ENCODE measurements at places on chromosomes 3 and 15.

- no peak for DNase-seq
Measured at GRCh38 chr3:12017516-12017915, 13.3 kb downstream of the SYN2 start.

- no peak for DNase-seq
Measured at GRCh38 chr15:57861815-57862586, 155.5 kb downstream of the POLR2M start.

DNA sequence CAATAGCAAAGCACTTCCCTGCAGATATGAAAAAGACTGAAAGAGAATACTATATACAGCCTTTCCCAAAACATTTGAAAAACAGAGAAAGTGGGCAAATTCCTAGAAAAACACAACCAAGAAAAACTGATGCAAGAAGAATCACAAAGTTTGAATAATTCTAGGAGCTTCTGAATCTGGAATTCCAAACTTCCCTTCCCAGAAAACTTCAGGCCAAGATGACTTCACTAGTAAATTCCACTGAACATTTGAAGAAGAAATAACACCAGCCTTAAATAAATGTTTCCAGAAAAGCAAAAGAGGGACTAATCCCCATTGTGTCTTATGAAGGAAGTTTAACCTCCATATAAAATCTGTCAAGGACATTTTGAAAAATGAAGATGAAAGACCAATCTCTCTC lies 15.8 kb upstream of the NSMCE3 start:
- no peak for DNase-seq

- DNase-seq, result no peak
Measured at GRCh38 chr15:92079047-92079446, 225.5 kb downstream of the SLCO3A1 start.

GRCh38 chr3:112672716-112673541 lies 32.0 kb upstream of the CCDC80 start:
- no peak for DNase-seq

GRCh38 chr15:80785811-80786354 lies 6.7 kb downstream of the CEMIP start:
- DNase-seq, result no peak

GRCh38 chr15:48355377-48355776 lies 24.1 kb downstream of the DUT start:
- DNase-seq, result peak; percentile 15

GRCh38 chr3:68467465-68467864 lies 464.9 kb downstream of the TAFA4 start:
- no peak for DNase-seq

GRCh38 chr3:55090291-55090690 lies 162.4 kb upstream of the LRTM1 start:
- DNase-seq, result no peak

DNA sequence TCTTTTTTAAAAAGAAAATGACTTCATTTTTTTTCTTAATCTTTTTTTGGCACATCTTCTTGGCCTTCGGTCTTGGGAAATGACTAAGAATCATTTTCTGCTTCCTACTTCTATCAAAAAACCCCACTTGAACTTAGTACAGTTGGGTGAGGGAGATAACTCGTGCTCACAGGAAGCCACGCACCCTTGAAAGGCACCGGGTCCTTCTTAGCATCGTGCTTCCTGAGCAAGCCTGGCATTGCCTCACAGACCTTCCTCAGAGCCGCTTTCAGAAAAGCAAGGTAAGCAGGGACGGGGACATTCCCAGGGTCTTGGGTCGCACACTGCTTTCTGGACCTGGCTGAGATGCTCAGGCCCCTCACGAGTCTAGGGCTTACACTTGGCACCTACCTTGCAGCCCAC lies at the start of gene CCR4:
Gene CCR4, plus strand, starts transcription at position 235 of the 402 bp plus-strand sequence. CDS start 1,779 bp downstream, outside the sequence.
- DNase-seq, result no peak

GRCh38 chr15:47908950-47909670 lies 191.8 kb downstream of the SEMA6D start:
- DNase-seq, result no peak

DNA sequence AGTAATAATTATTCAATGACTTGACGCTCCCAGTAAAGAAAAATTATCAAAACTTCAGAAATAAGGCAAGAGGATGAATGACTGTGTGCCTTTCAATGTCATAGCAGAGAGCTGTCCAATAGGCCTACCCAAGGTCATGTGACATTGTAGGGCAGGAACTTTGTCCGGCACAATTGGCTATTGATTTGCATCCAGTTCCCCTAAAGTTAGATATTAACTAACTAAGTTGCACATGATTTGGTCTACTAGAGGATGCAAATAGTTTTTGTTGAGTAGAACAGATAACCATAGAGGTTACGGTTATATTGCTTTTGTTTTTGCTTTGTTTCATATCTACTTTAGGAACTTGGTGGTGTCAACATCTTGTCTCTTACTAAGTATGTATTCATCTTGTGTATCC lies 127.9 kb upstream of the PFN2 start:
- DNase-seq, result no peak

DNA sequence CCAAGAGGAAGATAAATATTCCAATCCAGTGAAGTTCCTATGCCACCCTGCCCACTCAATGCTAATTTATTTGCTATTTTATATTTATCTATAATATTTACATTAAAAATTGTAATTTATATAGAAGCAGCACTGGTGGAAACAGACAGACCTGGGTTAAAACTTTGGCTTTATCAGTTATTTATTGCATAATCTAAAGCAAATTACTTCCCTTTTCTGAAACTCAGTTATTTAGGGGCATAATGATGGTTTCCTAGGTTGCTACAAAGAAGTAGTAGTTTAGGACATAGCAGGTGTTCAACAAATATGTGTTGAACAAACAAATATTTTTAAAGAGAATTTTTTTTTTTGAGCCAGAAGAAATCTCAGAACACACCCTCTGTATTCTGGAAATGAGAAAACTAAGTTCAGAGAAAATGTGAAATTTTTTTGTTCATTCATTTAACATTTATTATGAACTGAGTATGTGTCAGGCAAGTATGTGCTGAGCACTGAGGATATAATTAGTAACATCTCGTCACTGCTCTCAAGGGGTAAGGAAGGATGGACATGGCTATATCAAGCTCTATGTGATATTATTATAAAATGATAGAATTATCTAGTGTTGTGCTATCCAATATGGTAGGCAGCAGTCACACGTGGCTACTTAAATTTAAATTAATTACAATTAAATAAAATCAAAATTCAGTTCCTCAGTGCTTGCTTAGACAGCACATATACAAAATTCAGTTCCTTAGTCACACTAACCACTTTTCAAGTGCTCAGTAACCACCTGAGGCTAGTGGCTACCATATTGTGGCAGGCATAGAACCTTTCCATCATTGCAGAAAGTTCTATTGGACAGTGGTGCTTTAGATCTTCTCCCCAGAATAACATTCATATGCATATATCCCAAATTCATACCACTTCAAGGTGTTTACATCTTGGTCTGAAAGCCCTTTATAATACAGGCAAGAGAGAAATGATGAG lies 7.0 kb upstream of the UBE2Q2 start:
- DNase-seq, result no peak

GRCh38 chr3:66200147-66200546 lies 20.7 kb upstream of the SLC25A26 start:
- no peak for DNase-seq

DNA sequence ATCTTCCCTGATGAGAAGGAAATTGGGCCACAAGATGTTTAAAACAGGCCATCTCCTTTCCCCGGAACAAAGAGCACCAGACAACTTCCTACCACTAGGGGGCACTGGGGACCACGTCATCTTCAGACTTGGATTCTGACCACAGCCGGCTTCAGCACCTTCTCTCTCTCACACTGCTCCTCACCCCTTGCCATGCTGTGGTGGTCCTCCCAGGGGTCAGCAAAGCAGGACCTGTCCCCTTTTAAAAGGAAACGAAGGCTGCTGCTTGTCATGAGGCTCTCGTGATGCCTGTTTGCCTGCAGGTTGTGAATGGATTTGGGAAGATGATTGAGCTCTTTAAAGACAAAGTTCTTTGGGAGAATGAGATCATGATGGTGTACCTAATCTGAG lies 16.2 kb downstream of the RFT1 start:
- peak; percentile 68 for DNase-seq

GRCh38 chr15:67808821-67809220 lies 16.5 kb upstream of the SKOR1 start:
- DNase-seq, result no peak

GRCh38 chr3:58272891-58273290 lies 33.2 kb upstream of the RPP14 start:
- DNase-seq, result no peak

- no peak for DNase-seq
Measured at GRCh38 chr15:25879438-25879837, 16.3 kb upstream of the ATP10A start.

DNA sequence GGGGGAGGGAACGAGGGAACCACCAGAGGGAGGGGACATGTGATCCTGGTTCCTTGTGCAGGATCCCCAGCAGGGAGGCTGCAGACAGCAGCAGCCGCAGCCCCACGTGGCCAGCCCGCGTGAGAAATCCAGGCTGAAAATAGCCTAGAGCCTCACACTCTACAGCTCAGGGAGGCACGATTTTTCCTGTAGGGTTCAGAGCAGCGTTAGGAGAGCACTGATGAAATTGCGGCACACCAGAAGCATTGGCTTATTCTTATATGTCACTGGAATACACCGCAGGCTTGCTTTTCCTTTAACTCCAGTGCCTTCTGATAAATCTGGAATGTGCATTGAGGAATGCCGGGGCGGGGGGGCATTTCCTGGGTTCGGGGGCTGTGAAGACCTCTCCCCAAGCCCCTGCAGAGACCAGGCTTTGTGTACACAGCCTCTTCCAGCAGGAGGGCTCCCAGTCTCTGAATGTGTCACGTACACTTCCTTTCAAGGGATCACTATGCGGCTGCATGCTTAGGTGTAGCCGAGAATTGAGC lies 193.0 kb downstream of the ATP10A start:
- DNase-seq, result no peak

DNA sequence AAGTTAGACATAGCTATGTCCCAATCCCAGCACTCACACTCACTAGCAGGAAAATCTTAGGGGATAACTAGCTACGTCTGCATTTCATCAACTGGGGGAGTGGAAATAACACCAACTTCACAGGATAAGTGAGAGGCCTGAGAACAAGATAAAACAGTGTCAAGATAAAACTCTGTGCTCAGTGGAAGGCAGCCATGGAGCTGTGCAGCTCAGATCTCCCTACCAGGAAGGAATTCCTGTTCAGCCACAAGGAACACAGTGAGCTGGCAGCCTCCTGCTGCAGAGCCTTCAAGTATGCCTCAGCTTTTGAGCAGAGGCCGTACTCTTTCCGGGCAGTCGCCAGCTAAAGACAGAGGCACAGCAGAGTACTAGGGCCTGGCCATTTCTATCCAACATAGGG lies 115.8 kb upstream of the TOPAZ1 start:
- no peak for DNase-seq

GRCh38 chr3:133644768-133645167 lies 17.0 kb downstream of the TOPBP1 start:
- DNase-seq, result peak; percentile 80

- DNase-seq, result no peak
Measured at GRCh38 chr15:42107473-42107872, 13.1 kb upstream of the PLA2G4D start.

DNA sequence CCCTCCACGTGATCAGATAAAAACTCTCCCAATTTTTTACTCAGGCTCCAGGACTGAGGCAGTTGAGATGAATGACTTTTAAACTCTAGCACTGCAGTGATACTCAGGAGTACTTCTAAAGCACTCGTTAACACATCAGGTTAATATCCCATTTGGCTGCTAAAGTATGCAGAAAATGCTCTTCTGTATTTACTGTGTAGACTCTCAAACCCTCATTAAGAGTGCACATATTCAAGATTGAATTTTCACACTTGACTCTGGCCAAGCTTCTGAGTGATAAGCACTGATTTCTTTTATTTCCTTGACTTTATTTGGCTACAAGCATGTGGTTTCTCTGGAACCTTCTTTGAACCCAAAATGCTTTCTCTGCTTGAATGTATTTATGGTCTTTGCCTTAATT lies 392.3 kb upstream of the NECTIN3 start:
- DNase-seq, result no peak

- DNase-seq, result no peak
Measured at GRCh38 chr15:94638183-94638582, 406.8 kb downstream of the MCTP2 start.

DNA sequence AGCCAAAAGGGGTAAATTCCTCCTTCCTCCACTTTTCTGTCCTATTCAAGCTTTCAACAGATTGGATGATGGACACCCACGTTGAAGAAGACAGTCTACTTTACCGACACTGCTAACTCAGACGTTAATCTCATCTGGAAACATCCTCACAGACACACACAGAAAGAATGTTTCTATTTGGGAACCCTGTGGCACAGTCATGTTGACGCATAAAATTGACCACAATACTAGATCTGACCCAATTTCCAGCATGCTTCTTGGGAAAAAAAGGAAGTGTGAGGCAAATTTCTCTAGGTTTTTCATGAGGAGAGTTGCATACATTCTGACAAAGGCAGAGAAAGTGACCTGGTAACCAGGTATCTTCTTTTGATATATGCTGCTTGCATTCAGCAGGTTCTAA lies 594.1 kb downstream of the FGF12 start:
- DNase-seq, result no peak

GRCh38 chr3:136141891-136142290 lies 54.2 kb downstream of the MSL2 start:
- no peak for DNase-seq

GRCh38 chr3:14487821-14488220 lies 52.3 kb downstream of the GRIP2 start:
- DNase-seq, result no peak

DNA sequence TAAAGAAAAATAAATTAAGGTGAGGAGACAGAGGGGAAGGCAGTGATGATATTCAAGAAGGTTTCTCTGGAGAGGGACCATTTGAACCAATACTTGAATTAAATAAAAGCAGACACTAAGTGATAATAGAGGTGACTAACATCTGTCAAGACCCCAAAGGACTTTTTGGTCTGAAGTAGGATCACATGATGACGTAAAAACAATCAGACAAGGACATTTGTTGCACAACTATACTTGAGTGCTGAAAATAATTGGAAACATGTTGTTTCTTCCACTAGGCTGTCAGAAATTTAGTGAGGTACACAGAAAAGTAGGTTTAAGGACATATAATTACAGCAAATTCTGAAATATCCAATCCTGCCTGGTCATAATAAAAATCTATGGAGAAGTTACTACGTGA lies 179.5 kb downstream of the WNT5A start:
- DNase-seq, result no peak

GRCh38 chr3:99852851-99853250 lies 35.2 kb downstream of the CMSS1 start:
- DNase-seq, result no peak

DNA sequence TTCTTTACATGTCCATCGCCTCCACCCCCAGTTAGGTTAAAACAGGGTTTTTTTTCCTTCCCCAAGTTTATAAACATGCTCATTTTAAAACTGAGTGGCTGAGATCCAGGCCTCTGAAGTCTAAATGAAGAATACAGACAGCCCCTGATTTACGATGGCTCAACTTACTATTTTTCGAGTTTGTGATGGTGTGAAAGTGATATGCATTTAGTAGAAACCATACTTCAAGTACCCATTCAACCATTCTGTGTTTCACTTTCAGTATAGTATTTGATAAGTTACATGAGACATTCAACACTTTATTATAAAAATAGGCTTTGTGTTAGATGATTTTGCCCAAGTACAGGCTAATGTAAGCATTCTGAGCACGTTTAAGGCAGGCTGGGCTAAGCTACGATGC lies 30.5 kb upstream of the GNB5 start:
- no peak for DNase-seq

All from A549 (cell line).